T-helper 9 cell (primary cell): ENCODE measurements at places on chromosomes 1 and 21.
A peak's percentile ranks its signal among the peaks of the same experiment; 100 is the strongest.

- DNase-seq = no peak
These were observed 209.7 kb downstream of the DUSP10 start for GRCh38 chr1:221532071-221532773.

DNA sequence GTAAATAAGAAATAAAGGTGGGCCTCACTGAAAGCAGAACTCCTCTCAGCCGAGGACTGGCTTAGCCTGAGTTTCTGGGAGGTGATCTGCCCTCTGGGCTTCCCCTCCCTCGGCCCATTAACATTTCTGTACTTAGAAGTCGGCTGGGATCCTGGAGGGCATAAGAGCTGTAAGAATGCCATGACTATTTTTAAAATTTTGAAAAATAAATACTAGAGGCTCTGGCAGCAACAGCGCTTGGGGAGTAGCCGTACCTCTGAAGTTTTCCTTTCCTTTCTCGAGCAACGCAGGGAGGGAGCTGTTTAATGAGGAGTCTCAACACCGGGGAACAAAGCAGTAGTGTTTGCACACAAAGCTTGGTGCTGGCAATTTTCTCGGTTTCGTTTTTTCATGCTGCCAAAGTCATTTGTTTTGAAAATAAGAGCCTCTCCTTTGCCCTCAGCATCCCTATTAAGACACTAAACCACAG lies 498.7 kb downstream of the SMYD3 start:
- no peak for DNase-seq

- DNase-seq = no peak
These were observed 47.9 kb downstream of the RALGPS2 start for GRCh38 chr1:178772952-178773351.

DNA sequence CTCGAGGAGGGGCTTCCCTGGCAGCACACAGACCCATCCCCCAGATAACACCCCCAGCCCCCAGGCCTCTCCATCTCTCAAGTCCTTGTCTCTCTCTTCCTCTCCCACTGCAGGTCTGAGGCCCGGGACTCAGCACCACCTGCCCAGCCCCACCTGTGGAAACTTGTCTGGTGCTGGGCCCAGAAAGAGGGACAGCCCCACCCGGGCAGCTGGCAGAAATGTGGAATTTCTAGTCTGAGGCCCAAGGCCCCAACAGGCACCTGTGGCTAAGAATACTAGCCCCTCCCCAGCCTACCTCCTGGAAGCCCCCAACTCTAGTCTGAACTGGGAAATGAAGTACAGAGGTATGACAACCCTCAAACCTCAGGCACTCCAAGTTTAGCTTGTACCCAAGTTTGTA lies 15.4 kb downstream of the TTC39A start:
- no peak for DNase-seq

GRCh38 chr1:37449936-37450335 lies 24.4 kb upstream of the ZC3H12A start:
- no peak for DNase-seq

DNA sequence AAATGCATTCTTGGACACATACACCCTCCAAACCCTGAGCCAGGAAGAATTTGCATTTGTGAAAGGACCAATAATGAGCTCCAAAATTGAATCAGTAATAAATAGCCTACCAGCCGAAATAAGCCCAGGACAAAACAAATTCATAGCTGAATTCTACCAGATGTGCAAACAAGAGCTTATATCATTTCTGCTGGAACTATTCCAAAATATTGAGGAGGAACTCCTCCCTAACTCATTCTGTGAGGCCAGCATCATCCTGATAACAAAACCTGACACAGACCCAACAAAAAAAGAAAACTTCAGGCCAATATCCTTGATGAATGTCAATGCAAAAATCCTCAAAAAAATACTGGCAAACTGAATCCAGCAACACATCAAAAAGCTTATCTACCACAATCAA lies 6.7 kb downstream of the SPRR2E start:
- no peak for DNase-seq

DNA sequence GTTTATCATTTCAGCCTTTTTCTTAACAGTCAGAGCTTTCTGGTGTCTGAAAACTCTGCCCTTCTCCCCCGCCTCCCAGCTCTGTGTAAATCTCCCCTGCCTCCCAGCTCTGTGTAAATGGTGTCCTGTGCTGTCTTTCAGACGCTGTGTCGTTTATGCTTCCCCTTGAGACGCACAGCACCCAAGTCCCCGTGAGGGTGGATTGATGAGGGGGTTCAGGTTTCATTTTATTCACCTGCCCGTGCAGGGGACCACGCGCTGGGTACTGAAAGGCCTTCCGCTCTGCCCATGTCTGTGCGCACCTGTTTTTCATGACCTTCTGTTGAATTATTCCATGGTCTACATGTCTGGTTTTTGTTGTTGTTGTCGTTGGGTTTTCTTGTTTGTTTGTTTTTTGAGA lies 108.2 kb upstream of the COL6A1 start:
- DNase-seq = no peak

DNA sequence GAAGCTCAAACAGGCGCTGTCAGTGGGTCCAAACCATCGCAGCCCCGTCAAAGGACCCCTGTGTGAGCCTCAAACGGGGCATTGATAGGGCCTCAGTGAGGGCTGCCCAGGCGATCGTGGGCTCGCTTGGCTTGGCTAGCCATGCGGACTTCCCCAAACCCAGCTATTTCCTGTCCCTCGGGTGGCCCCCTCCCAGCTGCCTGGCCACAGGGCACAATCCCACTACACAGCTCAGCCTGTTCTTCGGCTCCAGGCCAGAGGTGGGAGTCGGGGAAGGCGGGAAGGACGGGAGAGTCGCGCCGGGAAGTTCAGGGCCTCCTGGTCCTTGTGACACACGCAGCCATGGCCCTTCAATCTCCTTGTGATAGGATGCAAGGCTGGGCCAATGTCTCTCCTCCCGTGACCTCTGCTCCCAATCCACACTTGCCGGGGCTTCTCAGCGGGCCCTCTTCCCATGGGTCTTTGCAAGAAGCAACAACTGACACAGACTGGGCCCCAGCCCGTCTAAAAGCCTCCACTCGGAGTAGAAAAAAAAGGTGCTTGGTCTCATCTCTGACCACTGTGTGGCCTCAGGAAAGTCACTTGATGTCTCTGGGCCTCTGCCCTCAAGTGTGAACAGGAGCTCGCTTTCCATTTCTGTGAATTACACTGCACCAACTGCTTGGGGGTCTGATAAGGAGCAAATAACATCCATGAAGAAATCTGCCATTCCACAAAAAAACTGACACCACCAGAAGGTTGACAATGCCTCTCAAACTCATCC lies 7.1 kb upstream of the MATN1 start:
- no peak for DNase-seq

- DNase-seq = no peak
These were observed 3.1 kb upstream of the LMOD1 start for GRCh38 chr1:201949491-201949890.

DNA sequence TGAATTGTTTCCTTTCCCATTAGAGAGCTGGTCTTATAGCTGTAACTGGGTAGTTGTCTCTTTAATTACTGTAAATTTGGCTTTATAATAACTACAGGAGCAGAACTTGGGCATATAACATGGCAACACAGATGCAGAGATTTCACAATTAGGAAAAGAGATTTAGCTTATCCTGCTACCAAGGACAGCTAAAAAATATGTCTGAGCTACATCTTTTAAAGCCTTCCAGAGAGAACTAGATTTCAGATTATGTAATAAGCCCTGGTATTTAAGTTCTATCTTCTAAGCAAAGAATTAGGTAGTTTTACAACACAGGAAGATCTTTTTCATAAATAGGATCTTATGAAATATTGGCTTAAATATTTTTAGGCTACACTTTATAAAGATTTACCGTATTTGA lies 313.8 kb downstream of the S1PR1 start:
- no peak for DNase-seq

DNA sequence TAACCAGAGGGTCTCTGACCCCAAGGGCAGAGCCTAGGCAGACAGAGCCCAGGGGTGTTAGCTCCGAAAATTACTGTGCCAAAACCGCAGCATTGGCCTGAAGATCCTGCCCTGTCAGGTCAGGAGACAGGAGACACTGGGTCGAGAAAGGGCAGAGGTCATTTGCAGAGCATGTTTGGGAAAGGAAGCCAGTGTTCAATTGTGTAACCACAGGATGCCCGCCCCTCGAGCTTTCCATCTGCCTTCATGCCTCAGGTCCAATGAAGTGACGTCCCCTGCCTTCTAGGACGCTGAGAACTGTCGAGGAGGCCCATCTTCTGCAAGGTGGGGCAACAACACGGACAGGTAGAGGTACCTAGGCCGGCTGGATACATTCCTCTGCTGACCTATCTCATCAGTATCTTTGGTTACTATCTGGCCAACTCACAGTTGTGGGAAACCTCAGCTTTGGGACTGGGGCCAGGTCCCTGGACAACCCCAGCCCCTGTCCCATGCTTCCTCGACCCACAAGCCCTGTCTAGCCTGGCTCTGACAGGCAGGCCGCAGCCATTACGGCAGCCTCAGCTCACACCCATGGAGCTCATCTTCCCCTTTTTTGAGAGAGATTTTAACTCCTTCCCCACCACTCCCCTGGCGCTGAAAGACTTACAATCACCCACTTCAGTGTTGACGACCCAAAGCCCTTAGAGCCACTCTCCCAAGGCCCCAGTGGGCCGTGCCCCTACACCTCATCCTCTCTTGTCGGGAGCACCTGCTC lies 1.3 kb downstream of the ARL8A start:
- DNase-seq = peak; percentile 13

DNA sequence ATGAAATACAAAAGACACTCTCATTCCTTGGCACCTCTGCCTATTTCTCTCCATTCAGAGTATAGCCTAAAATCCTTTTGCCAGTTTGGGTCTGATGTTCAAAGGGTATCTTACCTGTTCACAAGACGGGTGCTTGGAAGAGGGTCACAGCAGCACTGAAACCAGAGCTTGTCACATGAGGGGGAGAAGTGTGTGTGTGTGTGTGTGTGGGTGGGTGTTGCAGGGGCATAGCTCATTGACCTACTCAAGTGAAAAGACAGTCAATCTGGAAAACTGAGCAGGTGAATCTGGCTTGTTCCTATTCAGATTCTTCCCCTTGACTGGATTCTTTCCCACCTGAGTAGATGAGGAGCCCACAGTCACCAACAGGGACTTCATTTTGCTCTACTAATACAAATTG lies 63.9 kb downstream of the KCTD3 start:
- no peak for DNase-seq

GRCh38 chr21:20647607-20648006 lies 350.6 kb upstream of the NCAM2 start:
- no peak for DNase-seq

DNA sequence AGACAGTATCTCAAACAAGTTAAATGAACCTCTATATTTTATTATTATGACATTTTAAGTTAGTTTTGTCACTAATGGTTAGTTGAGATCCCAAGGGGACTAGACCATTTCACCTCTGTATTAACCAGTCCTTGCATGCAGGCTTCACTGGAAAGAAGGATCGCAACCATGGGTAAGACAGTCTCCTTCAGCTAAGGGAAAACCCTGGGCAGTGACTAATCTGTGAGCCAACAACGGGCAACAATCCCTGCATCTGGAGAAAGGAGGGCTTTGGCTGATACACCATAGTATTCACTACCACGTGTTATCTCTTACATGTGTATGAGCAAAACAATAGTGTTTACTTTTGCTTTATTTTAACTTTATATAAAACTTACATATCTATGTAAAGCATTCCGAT lies 708.8 kb upstream of the CHRM3 start:
- no peak for DNase-seq

- peak; percentile 16 for DNase-seq
These were observed 48.1 kb downstream of the ABCG1 start for GRCh38 chr21:42266971-42267556.
